Suppressor macrophage (primary cell): ENCODE measurements at places on chromosomes 5 and 9.
A peak's percentile ranks its signal among the peaks of the same experiment; 100 is the strongest.

DNA sequence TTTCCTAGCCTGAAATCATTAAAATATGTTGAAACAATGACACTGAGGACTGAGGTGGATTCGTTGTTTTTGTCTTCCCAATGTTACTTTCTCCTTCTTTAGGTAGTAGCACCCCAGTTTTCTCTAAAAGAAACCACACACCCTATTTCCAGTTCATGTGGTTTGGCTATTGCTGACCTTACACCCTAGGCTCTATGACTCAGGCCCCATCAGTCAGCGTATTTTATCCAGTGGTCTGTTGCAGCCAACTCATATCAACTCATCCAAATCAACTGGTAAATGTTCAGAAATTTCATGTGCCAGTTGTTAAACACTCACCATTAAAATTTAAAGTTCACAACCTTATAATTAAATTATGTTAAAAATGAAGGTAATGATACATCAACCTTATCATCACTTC is 44.6 kb upstream of the NFIB start:
- DNase-seq, result no peak

GRCh38 chr9:124274226-124274625 is 16.5 kb downstream of the NEK6 start:
- DNase-seq, result no peak

DNA sequence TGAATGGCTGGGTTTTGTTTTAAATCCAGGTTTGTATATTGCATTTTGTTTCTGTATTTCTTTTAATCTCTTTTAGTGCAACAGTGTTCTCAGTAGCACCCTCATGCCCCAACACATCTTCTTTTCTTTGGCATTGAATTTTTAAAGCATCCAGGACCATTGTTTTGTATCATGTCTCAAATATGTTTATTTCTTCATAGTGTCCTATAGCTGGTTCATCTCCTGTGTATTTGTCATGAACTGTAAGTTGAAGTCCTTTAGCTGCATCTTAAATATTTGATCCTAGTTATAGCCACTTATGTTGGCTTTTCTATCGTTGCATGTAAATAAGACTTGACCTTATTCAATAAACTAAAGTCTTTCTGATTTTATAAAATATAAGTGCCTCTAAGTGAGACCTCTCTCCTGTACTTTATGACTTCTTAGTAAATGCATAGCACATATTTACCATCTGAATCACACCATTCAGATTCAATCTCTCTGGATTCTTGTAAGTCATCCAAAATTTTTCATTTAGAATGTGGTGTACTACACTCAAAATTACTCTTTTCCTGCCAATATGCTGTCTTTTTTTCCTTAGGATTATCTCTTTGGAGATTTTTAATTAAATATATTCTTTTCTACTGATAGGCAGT is 21.0 kb upstream of the ERCC6L2 start:
- no peak for DNase-seq

DNA sequence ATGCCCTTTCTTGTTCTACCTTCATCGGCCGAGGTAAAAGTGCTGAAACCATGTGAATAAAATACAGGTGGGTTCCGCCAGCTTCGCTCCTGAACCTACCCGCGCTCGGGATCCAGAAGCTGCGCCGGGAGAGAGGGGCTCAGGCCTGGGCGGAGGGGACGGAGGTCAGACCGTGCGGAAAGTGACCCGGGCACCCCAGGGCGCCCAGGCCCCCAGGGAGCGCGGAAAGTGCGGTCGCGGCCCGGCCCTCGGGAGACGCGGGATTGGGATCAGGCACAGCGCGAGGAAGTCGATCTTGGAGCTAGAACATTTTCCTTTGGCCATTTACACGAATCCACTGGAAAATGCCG is 329 bp downstream of the SYK start:
- DNase-seq, result peak; percentile 37

GRCh38 chr5:154194345-154195329 is 4.1 kb downstream of the GALNT10 start:
- DNase-seq, result no peak
